ENCODE measurements at places on chromosomes 7 and 10.

DNA sequence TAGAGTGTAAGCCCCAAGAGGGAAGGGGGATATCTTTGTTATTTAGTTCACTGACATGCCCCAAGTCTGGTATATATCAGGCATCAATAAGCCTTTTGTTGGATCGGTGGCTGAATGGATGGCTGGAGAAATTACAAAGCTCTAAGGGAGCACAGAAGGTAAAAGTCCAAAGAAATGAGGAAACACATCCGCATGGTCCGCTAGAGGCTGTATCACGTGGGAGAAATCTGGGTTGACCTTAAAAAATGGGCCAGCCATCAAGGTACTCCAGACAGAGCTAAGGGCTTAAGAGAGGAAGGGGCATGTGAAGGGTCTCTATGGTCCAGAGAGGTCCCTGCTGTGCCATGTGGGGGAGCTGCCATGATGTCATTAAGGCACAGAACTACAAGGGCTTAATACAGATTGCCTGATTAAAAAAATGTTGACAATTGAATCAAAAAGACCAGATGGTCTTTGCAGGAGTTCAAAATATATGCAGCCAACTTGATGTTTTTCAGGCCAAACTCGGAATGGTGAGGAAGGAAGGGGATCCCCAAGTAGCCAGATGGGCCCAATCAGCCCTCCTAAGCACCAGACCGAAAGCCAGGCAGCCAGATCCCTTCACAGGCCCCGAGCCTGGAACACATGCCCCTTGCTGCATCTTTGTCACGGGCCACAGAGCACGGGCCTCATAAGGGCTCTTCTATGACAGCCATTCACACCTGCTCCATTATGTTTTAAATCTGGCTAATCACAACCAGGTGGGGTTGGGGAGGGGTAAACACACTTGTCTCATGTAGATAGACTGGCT lies 31.9 kb downstream of the SCRN1 start:
- DNase-seq = no peak

DNA sequence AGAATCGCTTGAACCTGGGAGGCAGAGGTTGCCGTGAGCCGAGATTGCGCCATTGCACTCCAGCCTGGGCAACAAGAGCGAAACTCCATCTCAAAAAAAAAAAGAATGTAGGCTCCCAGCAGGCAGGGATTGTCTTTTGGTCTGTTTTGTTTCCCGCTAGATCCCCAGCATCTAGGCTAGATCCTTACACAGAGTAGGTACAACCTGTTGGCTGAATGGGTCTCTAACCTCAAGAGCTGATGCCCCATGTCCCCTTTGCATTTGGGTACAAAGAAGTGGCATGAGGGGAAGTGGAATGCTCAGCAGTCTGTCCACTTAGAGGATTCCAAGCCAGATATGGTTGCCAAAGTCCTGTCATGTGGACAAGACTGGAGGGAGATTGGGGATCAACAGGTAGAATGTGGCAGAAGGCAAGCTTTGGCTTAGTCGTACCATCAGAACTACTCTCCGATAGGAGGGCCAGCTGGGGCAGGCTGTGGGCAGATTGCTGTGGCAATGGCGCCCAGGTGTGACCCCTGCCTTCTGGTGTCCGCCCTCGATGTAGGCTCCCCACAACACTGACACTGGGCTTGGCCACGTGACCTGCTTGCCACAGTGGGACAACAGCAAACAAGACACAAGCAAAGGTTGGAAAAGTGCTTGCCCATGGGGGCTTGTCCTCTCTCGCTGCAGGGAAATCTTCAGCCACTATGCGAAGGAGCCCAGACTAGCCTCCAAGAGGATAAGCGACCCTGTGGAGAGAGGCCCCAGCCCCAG lies 21.4 kb downstream of the LEP start:
- no peak for DNase-seq

DNA sequence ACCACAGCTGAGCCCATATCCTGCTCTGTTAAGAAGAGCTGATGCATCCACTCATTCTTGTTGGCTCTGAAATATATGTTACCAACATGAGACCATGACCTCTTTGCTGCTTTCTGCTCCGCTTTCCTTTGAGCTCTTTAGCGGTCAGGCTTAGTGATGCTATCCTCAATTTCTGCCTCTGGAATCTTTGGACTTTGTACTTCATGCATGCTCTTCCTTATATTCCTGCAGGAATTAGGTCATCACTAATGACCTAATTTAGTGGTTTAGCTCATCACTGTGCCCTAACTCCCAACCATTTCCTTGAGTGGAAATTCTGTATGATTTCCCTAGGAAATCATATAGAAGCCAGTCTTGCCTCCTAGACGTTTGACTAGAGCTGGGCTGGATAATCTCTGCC lies 119.5 kb downstream of the AOAH start:
- no peak for DNase-seq

GRCh38 chr10:128833671-128834070 lies 633.4 kb upstream of the MGMT start:
- no peak for DNase-seq

DNA sequence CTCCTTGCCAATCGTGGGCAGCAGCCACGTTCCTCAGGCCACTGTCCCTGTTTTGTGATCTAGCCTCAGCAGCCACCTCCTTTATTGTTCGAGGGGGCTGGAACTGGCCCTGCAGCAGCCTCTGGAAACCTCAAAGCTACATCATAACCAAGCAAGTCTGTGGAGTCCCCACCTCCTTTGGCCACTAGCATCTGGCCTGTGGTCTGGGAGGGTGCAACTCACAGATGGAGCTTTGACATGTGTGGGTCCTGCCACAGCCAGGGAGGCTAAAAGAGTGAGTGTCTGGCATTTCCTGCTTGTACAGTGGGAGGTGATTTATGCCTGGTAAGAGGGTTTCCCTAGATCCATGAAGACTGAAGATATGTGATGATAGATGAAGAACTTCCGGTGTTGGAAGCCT lies 32.3 kb upstream of the NUB1 start:
- DNase-seq = no peak

- DNase-seq = no peak
Measured at GRCh38 chr10:118669020-118669791, 73.8 kb upstream of the PRLHR start.

- DNase-seq = peak; percentile 21
Measured at GRCh38 chr10:80684259-80684658, 146.6 kb downstream of the SH2D4B start.

GRCh38 chr7:22255834-22256233 lies 101.1 kb downstream of the RAPGEF5 start:
- DNase-seq = peak; percentile 16

GRCh38 chr7:25832929-25833328 lies 319.1 kb upstream of the NFE2L3 start:
- no peak for DNase-seq

DNA sequence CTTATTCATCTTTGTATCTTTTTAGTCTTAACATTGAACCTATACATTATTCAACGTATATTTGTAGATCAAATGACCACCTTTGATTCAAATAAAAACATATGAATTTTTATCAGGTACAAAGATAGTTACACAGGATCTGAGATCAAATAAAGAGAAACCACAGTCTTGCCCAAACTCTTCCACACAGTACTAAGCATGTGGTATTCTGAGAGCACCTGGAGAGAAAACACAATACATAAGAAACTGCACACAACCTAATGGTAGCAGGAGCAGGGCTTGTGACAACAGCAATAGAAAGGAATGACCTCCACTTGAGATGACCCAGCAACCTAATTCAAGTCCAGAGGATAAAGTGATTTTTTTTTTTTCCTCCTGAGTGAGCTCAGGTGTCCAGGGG lies 6.5 kb upstream of the WASL start:
- peak; percentile 87 for DNase-seq

DNA sequence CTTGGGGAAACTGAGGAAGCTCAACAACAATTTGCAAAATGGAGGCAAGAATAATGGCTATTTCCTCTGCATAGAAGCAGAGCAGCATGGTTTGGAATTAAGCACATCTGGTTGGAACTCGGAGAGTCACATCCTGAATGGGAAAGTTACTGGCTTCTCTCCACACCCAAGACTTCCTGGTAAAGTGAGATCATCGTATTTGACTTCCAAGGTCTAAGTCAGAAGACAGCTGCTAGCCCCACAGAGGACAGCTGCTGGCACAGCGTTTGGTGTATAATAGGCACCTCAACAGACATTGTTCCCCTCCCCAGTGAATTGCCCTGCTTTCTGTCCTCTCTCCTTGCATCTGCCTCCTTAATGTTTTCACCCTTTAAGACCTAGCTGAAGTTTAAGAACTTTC lies 37.0 kb upstream of the NRF1 start:
- DNase-seq = no peak

DNA sequence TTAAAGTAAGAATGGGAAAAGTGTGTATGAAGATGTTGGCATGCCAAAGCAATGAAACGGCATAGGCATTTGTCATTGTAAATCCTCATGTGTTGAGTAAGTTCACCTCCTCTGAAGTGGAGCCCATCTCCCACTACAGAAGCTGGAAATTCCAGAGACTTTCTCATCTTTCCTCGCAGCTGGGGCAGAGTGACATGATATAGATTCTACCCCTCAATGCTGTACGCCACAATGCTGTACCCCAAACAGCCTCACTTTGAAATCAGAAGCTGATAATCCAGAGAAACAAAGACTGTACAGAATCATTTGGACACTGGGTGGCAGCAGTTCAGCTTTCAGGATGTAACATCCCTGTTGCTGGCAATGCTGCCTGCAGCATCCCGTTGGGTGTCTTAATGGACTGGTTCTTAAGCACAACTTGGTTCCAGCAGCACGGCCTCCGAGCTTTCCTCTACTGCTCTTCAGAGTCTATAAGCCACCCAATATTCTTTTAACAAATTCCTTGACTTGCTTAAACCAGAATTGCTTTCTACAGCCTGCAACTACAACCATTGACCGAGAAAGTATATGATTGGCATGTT lies 18.8 kb downstream of the ZC3HAV1L start:
- peak; percentile 81 for DNase-seq

DNA sequence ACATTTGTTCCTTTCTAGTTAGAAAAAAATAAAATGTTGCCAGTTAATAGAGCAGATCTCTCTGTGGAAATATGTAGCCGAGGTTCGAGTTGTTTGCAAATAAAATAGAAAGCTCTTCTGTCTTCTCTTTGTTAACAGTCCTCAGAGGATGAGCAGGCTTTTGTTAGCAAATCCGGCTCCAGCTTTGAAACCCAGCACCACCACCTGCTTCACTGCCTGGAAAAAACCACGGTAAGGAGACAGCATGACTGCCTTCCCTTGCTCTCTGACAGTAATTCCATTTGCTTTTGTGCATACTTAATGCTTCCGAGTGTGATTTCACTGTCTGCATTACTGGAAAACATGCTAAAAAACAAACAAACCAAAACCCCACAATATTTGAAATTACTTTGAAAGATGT lies 115.6 kb downstream of the TSPAN12 start:
- no peak for DNase-seq

DNA sequence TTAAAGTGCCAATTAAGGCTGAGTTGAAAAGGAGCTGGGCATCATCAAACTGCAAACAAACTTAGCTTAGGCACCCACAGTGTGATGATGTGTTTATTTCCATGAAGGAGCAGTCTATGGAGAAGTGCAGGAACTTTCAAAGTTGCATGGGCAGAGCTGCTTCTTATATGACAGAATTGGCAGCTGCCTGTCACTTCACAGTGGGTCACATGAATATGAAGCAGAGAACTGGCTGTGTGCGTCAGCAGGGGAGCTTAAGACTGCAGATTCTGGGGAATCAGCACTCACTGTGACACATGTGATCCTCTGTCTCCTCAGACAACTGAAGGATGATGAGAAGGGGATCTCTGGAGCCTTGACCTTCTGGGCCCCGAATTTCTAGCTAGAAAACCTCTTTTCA lies 36.6 kb downstream of the RBM28 start:
- DNase-seq = no peak

DNA sequence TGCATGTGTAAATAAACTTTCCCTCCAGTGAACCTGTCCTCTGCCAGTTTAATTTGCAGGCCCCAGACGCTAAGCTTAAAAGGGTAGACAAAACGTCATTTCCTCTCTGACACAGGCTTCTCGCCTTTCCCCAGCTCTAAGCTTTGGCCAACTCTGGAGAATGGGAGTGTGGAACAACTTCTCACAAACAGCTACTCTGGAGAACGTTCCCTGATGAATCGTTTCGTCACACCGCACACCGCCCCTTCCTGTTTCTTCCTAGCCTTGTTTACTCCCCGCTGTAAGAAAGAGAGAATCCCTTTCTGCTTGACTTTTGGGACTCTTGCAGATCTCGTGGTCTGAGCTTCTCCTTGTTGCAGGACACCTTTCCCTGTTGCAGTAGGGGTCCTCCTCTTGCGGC lies 564.2 kb downstream of the TCERG1L start:
- DNase-seq = no peak

DNA sequence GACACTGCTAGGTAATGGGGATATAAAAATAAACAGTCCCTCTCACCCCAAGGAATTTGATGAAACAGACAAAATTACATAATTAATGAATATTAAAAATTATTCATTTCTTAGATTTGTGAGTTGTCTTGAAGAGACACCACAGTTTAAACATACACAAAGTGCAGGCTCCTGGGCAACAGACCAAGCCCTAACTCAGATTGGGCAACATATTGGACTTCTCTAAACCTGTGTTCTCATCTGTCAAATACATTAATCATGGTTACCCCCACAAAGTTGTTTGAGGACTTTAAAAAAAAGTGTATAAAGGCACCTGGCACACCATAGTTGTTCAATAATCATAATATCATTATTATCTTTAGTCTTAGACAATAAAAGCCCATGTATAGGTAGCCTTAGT lies 62.5 kb upstream of the CAPZA2 start:
- no peak for DNase-seq

DNA sequence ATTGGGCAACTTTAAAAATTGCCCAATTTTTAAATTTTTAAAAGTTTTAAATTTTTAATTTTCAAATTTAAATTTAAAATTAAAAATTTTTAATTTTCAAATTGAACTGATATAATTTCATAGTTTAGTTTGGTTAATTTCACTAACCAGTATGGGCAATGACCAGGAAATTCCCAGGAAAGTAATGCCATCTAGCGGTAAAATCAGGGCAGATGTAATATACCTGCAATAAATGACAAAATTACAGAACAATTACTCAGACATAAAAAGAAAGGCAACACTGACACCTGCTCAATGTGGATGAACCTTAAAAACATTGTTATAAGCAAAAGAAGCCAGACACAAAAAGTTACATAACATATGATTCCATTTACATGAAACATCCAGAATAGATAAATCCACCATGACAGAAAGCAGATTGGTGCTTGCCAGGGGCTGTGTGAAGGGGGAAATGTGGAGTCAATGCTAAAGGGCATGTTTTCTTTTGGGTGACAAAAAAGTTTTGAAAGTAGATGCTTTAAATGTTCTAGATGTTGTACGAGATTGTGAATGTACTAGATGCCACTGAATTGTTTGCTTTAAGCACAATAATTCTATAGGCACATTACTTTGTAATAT lies 28.6 kb upstream of the SLC16A12 start:
- DNase-seq = peak; percentile 53

GRCh38 chr7:139720705-139721231 lies 57.0 kb downstream of the HIPK2 start:
- DNase-seq = no peak

GRCh38 chr10:62244785-62245467 lies 23.7 kb downstream of the RTKN2 start:
- DNase-seq = peak; percentile 70

- peak; percentile 62 for DNase-seq
Measured at GRCh38 chr7:27031289-27032172, 64.3 kb downstream of the HOXA1 start.

- DNase-seq = peak; percentile 67
Measured at GRCh38 chr7:25069900-25070443, 55.1 kb downstream of the CYCS start.

GRCh38 chr7:129911790-129912189 lies 41.0 kb downstream of the UBE2H start:
- no peak for DNase-seq

- DNase-seq = no peak
Measured at GRCh38 chr7:3438352-3438751, 137.3 kb downstream of the SDK1 start.

GRCh38 chr7:111960984-111961383 lies 245.2 kb downstream of the DOCK4 start:
- no peak for DNase-seq

Data from MM.1S (cell line).